Midbrain (tissue), 1 donor: ENCODE measurements at places on chromosomes 16 and 17.
A peak's percentile ranks its signal among the peaks of the same experiment; 100 is the strongest.

DNA sequence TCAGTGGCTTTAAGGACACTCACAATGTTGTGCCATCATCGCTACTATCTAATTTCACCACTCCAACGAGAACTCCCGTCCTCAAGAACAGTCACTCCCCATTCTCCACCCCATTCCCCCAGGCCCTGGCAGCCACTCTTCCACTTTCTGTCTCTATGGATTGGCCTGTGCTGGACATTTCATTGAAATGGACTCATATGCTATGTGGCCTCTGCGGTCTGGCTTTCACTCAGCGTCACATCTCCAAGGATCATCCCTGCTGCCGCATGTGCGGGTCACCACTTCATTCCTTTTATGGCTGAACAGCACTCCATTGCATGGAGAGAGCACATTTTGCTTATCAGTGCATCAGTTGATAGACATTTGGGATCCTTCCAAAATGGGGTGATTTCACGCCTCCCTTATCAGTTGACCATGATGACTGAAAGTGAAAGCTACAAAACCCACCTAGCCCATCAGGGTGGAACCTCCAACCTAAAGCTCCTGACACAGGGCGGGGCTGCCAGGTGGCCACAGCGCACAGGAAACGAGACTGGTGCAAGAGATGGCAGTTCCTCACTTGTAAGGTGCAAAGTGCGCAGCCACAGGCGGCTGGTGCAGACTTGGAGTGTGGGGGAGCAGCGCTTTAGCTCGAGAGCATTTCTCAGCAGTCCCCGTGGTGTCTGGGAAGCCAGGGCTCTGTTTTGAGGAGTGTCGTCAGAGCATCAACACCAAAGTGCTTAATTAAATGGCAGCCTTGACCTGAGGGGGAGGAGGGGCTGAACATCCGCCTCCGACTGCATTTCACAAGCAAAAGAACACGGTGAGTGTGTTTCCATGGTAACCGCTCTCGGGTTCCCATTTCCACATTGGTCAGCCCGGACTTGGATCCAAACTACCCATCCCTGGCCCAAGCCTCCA, 23.8 kb downstream of the COTL1 start:
- peak; percentile 76 for DNase-seq

GRCh38 chr16:78783570-78784079, 684.2 kb downstream of the WWOX start:
- DNase-seq, result no peak

- peak; percentile 55 for DNase-seq
Measured at GRCh38 chr16:74521691-74522090, 85.2 kb downstream of the GLG1 start.

DNA sequence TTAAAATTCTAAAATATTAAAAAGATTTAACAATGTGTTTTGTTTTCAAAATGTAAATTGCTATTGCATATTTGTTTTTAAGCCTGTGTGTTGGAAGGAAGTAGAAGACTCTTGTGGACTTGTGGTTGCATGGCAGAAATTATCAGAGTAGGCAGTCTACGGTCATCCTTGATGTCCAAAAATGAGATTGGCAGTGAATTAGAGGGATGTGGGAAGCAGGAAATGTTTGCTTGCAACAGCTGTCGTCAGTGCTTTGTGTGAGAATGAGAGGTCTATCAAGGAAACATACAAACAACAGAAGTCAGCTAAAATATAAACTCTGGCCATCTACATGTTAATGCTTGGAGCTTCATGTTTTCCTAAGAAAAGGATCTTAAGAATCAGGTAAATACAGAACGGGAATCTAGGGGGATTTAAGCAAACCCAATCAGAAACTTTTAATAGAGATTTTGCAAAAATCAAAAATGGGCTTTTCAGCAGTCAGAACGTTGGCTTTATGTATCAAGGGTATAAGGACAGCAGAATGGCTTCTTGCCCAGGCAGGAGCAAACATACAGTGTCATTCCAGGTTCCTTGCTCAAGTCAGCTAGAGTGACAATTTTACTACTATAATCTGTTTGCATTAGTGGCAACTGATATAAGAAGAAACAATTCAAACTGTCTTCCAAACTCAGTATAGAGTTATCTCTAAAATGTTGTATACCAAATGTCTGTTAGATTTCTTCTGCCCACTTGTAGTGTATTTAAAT, 196.7 kb downstream of the CYB561 start:
- no peak for DNase-seq

DNA sequence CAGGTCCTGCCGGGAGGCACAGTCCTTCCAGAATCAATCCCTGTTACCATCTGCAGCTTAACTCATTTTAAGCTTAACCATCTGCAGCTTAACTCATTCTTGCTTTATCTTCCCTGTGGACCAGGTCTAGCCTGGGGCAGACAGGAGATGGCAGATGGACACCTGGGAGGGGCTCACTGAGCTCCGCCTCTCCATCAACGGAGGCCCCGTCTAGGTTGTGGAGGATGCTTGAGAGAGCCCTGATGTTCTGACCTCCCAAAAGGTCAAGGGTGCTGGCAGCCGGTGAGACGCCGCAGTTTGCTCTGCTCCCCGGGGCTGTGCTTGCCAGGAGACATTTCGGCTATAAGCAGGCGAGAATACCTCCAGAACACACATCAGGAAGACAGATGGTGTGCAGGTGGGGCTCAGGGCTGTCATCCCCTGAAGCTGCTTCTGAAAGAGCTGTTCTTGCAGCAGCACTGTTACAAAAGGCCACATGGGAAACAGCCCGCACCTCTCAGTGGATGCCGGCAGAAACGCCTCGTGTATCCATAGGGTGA, 41.3 kb downstream of the BAIAP2 start:
- DNase-seq, result no peak

GRCh38 chr16:6447021-6447790, 885.4 kb upstream of the RBFOX1 start:
- no peak for DNase-seq

DNA sequence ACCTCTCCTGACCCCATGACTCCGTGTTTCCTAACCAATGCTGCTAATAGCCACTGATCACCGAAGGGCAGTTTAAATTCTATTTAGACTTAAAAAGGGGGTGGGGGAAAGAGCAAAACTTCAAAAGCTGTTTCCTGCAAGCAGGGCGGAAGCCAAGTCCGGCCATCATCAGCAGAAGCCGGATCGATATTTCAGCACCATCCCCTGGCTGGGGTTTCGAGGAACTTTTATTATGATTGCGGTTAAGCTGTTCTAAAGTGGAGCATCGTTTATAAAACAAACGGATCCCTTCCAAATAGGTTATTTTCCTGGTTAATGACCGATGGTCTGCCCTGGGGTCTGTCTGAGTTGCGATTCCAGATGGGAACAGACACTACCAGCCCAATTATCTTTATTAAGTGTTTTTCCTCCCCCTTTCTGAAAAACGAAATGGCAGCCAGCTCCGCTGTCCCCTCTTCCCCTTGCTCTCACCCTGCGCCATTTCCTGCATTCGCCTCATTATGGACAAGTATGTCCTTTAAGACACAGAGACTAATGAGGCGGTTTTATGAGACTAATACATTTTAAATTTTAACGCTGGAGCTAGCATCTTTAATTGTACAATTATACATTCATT, 76.1 kb upstream of the IRX3 start:
- DNase-seq, result no peak

- DNase-seq, result no peak
Measured at GRCh38 chr17:66963909-66964771, at the start of gene CACNG4. Gene CACNG4 (plus strand): TSS chr17:66964707. CDS start chr17:66964912, 205 bp downstream.

DNA sequence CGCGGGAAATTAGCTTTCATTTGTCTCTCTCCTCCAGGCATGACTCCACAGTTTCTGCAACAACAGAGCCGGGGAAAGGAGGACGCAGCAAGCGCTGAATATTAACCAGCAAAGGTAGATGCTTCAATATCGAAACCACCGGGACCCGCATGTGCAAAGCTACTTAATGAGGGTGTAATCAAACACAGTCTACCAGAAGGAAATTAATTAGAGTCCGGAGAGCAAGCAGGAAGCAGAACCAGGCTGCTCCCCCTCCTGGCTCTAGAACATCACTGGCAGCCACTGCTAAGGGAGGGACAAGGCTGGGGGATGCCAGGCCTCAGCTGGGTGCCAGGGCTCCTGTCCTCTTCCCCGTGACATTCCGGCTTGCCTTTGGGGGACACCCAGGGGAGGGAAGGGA, 21.7 kb downstream of the LRRC75A start:
- DNase-seq, result peak; percentile 16

DNA sequence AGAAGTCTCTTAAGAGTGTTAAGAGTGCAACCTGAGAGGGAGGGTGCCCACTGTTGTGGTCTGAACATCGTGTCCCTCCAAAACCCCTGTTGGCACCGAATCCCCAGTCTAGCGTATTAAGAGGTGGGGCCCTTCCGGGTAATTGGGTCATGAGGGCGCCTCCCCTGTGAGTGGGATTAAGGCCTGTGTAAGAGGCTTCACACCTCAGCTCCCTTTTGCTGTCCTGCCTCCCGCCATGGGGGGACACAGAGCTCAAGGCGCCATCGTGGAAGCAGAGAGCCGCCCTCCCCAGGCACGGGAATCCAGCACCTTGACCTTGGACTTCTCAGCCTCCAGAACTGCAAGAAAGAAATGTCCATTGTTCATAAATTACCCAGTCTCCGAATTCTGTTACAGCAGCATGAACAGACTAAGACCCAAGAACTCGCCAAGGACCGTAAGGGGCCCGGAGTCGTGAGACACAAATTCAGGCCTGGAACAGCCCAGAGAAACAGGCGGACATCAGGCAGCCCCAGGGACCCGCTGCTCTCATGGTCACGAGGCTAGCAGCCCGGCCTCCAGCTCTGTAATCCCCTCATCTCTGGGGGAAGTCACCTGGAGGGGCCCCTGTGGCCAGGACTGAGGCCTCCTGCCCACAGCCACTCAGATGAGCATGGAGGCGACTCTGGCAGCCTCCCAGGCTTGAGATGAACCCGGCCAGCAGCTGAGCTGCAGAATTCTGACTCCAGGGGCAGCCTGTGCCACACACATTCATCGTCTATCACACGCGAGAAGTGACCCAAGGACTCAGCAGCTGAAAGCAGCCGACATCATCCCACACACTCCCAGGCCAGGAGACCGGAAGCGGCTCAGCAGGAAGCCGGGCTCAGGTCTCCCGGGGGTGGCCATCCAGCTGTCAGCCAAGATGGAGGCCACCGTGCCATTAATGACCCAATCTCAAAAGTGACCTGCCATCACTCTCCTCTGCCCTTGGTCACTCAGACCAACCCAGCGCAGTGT, 12.8 kb upstream of the CHMP6 start:
- DNase-seq, result no peak

DNA sequence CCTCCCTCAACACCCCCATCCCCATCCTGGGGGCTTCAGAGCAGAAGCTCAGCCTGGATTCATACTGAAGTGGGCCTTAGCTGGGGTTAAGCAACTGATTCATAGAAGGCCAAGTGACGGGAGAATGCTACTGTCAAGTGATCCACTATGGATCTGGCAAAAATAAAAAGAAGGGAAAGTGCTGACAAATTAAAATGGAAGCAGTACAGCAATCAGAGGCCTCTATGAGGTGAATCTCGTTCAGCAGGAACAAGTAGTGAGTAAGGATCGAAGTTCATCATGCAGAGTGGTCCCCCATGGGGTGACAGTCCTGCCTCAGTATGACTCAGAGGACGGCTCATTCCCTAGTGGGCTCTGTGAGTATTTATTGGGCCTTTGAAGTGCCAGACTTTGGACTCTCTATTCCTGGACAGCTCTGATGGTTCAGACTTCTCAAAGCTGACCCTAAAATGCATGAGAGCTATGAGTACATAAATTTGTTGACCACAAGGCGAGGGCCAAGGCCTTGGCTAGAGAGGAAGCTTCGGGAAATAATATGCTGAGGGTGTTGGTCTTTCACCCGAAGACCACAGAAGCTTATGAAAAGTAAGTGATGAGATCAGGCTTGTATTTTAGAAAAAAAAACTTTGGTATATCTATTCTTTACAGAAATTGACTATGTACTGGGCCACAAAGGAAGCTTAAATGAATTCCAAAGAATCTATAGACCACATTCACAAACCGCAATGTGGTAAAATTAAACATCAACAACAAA, 5.3 kb upstream of the NSMCE1 start:
- DNase-seq, result no peak

- peak; percentile 10 for DNase-seq
Measured at GRCh38 chr17:81341516-81342268, 46.6 kb upstream of the SLC38A10 start.

GRCh38 chr17:46943501-46944393, 20.8 kb downstream of the GOSR2 start:
- peak; percentile 30 for DNase-seq

DNA sequence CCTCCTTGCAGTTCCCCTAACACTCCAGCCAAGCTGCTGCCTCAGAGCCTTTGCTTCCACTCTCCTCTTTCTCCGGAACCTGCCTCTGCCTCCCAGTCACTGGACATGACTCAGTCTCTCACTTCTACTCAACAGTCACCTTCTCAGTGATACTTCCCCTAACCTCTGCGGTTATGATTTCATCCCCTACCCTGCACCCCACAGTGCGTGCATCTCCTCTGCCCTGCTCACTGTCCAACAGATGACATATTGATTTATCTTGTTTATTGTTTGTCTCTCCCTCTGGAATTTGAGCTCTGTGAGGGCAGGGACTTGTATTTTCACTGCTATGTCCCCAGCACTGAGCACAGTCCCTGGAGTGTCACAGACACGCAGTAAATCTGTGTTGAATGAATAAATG, 100.7 kb downstream of the CYLD start:
- DNase-seq, result no peak

- DNase-seq, result no peak
Measured at GRCh38 chr17:57442914-57443571, 186.7 kb downstream of the MSI2 start.
